ENCODE measurements at places on chromosomes 16 and 17.

DNA sequence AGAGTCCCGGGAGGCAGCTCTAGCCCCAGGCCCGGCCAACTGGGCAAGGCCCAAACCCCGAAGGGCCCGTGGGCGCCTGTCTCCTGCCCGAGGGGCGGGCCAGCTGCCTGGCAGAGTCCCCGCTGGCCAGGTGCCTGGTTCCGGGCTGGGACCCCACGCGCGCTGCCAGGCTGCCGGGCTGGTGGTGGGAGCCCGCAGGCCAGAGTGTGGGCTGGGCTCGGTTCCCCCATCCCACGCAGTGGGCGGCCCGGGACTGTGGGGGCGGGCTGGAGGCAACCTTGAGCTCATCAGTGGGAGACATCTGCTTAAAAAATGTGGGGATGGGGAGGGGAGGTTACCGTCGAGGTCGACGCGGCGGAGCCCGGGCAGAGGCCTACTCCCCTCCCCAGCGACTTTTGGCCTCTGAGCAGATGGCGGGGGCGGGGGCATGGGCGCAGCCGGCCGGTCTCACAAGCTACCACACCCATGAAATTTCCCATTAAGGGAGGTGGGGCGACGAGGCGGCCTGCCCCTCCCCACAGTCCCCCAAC is 176.4 kb upstream of the GSE1 start:
- DNase-seq = no peak

DNA sequence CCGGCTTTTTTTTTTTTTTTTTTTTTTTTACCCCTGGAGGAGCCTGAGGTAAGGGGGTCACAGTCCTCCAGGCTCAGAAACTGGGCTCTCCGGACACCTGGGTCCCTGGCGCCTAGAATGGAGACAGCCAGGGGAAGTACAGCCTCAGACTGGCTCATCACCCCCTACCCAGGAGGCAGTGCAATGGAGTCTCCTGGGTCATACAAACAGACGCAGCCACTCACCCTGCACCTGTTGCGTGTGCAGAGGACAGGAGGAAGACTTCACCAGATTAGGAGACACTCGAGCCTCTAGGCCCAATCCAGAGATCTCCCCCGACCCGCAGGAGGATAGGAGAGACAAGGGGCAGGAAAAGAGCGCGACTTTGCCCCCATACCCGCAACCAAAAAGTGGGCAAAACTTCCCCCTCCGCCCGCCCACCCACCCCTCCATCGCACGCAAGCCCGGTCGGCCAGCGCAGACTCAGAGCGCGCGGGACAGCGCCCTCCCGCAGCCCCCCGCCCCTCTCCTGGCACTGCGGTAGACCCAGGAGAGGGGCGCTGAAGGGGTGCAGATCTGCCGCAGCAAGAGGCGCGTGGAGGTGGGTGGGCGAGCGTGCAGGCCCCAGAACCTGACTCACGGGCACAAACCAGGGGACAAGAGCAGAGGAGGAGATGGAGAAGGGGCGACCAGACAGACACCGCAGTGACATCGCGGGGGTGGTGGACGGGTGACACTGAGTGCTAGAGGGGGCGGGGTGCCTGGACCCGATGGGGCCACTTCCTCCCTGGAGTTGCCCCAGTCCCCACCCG is 900 bp downstream of the HAP1 start:
- no peak for DNase-seq

GRCh38 chr17:74452033-74452840 is 14.2 kb upstream of the CD300A start:
- no peak for DNase-seq

- no peak for DNase-seq
Observed at GRCh38 chr17:31296142-31296541, 897 bp downstream of the OMG start.

GRCh38 chr16:54505549-54506213 is 219.1 kb upstream of the IRX3 start:
- DNase-seq = no peak

DNA sequence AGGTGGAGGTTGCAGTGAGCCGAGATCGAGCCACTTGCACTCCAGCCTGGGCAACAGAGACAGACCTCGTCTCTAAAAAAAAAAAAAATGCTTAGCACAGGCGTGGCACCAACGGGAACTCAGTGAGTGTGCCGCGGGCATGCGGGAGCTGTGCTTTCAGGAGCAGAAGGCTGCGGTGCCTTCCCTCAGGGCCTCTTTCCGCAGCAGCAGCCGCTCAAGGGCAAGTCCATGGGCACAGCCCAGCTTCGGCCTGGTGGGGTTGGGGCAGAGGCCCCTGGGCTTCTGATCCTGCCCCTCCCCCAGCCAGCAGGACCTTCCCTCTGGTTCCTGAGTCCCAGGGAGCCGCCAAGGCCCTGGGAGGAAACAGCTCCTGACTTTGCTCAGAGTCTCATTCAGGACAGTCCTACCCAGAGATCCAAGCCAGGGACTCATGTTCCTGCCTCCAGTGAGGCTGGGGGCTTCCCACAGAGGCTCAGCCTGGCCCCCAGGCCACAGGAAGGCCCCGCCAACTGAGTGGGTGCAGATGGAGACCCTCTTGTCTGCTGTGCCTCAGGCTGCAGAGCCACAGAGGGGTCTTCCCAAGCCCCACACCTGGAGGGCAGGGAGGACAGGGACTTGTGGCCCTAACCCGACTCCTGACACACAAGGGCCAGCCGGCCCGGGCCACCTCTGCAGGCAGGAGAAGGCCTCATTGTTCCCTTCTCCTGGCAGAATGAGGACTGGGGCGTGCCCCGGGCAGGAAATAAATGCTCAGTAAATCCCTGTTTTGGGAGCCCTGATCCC is 3.3 kb upstream of the ZG16B start:
- no peak for DNase-seq

GRCh38 chr17:63546308-63547082 is 3.8 kb upstream of the DCAF7 start:
- no peak for DNase-seq

- DNase-seq = no peak
Observed at GRCh38 chr17:31381165-31381668, 10.3 kb upstream of the RAB11FIP4 start.

GRCh38 chr16:66007717-66008116 is 358.8 kb upstream of the CDH5 start:
- no peak for DNase-seq

- DNase-seq = no peak
Observed at GRCh38 chr17:36149296-36149820, 27.1 kb downstream of the TBC1D3B start.

- no peak for DNase-seq
Observed at GRCh38 chr16:19225651-19226050, 57.6 kb downstream of the SYT17 start.

DNA sequence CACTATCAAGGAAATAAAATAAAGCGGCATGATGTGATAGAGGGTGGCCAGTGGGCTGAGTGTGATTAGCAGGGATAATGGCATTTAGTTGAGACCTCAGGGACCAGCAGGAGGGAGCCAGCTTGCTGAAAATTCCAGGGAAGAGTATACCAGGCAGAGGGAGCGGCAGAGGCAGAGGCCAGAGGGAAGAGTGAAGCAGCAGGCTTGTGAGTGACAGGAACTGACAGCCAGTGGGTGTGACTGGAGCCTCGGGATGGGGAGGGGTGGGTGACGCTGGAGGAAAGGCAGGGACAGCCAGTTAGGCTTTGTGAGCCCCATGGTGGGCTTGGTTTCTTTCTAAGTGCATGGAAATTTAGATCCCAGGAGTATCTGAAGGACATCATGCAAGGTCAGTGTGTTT is 209.7 kb upstream of the CACNG3 start:
- no peak for DNase-seq

- DNase-seq = no peak
Observed at GRCh38 chr16:85330694-85331188, 218.5 kb upstream of the CIBAR2 start.

- no peak for DNase-seq
Observed at GRCh38 chr16:25014500-25015147, 545 bp downstream of the ARHGAP17 start.

- no peak for DNase-seq
Observed at GRCh38 chr17:19996086-19996485, 13.1 kb upstream of the SPECC1 start.

GRCh38 chr16:27097800-27098230 is 31.1 kb downstream of the C16orf82 start:
- DNase-seq = no peak

GRCh38 chr17:40178021-40178601 is 841 bp downstream of the RAPGEFL1 start:
- DNase-seq = no peak

DNA sequence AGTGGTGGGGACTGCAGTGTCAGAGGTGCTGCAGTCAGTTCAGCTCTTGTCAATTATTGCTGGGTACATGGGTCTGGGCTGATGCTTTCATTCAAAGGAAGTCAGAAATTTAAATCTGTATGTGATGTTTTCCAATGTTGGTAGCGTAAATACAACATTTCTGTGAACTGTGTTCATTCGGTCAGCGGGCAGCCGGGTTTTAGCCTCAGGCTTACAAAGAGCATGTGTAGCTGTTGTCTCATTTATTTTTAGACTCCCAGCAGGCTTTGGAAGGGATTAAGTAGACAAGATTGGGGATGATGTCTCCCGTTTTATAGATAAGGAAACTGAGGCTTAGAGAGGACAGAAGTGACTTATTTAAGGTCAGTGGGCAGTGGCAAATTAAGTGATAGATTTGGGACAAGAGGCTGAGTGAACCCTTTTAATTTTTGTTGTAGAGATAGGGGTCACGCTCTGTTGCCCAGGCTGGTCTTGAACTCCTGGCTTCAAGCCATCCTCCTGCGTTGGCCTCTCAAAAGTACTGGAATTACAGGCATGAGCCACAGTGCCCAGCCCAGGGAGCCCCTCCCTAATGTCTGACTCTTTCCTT is 8.1 kb downstream of the AQP8 start:
- no peak for DNase-seq

DNA sequence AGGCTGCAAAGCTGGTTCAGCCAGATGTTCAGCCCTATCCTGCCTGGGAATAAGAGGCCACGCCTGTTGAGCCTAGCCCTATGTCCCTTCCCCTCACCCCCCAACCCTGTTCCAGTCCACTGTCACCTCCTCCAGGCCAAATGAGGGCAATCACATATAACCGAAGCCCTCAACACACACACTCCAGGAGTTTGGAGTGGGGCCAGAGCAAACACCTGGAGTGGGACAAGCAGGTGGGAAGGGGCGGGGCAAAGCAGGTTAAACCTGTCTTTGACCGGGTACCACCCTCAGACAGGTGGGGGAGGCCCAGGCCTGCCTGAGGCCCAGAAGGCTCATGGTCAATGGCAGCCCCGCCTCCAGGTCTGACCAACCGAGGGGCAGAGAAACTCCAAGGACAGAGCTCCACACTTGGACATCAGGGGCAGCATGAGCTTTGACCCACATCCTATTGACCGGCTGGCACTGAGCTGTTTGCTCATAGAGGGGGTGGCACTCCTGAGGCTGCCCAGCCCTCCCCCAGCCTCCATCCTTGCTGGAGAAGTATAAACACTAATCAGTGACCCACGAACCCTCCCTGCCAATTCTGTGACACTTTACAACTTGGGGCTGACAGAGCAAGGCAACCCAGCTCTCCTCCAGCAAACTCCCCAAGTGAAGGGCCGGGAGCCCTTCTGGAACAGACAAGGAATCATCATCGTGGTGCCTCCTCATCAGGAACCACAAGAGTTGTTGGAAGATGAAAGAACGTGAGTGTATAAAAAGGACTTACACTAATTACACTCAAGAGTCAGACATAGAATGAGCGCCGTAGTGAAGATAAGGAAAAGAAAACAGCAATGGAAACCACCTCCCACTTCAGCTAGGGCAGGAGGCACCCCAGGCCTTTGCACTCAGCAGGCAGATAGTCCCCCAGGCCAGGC is 1.5 kb downstream of the ESRP2 start:
- DNase-seq = no peak

DNA sequence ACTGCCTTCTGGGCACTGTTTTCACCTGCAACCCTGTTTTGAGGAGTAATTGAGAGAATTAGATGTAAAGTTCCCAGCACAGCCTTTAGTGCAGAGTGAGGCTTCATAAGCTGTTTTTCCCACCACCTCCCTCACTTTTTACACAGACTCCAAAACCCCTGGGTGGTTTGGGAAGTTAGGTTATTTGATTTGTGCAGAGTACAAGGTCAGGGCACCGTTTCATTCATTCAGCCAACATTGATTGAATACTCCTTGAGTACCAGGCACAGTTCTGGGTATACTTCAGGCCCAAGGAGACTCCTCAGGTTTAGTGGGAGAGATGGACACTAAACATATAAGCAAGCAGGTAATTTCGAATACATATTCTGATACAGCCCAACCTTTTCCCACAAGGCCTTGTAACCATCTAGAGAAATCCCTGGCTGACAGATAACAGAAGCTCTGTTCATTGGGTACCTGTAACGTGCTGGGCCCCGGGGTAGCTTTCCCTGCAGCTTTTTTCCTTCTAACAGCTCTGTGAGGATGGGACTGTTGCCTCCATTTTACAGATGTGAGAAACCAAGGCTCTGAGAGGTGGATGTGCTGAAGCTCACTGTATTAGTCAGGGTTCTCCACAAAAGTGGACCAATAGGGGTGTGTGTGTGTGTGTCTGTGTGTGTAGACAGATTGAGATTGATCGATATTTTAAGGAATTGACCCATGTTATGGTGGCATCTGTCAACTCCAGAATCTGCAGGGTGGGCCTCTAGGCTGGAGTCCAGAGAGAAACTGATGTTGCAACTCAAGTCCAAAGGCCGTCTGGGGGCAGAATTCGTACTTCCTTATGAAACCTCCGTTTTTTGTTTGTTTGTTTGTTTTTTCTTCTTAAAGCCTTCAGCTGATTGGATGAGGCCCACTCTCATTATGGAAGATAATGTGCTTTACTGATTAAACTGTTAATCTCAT is 234.7 kb downstream of the SNX29 start:
- no peak for DNase-seq

- DNase-seq = no peak
Observed at GRCh38 chr17:36152639-36153120, 23.8 kb downstream of the TBC1D3B start.

DNA sequence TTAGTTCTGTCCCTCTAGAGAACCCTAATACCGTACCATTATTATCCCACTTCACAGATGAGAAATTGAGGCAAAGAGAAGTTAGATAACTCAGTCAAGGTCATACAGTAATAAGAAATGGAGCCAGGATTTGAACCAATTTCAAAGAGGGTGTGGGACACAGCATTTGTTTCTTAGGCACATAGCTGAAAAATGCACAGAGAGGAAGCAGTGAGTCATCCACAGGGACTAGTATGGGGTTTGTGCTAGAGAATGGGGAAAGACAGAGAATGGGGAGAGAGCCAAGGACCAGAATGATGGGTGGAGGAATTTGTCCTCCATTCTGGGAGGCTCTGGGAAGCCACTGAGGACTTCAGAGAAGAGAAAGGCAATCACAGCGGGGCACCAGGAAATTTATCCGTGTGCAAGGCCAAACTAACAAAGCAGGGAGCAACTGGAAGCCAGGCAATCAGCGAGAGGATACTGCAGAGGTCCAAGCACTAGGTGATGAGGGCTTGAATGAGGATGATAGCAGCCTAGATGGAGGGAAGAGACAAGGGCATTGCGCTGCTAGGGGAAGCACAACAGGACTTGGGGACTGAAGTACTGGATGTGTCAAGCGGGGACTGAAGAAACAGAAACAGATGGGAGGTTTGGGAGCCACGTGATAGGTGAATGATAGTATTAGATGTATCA is 78.1 kb upstream of the ZFHX3 start:
- no peak for DNase-seq

All from stimulated activated CD4-positive, alpha-beta T cell treated with anti-CD3 and anti-CD28 coated beads, Interleukin-1b, Interleukin-23, amount 100 ng/mL, for 1 hour (primary cell).